ENCODE measurements at places on chromosomes 3 and 15.

DNA sequence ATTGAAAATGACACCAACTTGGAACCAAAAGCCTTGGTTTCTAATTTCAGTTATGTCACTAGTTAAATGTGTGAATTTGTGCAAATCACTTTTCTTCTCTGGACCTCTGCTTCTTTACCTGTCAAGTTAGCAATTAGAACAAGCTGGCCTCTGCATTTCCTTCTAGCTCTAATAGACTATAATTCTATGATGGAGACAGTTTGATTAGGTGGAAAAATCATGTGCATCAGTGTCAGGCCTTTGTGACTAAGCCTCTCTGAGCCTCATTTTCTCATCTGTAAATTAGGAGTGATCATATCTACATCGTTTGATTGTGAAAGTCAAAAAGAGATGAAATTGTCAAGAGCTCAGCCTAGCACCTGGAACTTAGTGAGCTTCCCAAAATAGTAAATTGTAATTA lies 712.9 kb downstream of the MECOM start:
- no peak for DNase-seq

DNA sequence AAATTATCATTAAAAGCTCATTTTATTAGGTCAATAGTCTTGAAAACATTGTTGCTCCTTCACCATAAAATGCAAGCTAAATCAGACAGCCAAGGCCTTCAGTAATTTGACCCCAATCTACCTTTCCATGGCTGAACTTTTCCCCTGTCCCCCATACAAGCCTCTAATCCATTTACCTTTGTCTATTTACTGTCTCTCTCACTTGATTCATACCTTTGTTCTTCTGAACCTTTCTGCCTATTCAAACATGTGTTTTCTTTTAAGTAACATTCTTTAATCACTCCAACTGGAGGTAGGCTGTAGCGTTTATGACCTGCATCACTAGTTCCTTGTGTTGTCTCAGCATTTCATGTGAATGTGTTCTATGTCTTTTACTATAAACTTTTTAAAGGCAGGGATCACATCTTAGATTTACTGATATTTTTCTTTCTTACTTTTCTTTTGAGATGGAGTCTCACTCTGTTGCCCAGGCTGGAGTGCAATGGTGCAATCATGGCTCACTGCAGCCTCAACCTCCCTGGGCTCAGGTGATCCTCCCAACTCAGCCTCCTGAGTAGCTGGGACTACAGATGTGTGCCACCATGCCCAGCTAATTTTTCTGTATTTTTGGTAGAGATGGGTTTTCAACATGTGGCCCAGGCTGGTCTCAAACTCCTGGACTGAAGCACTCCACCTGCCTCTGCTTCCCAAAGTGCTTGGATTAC lies 5.2 kb upstream of the NANOGP8 start:
- no peak for DNase-seq

GRCh38 chr15:66850078-66850991 lies 148.3 kb downstream of the SMAD6 start:
- no peak for DNase-seq

DNA sequence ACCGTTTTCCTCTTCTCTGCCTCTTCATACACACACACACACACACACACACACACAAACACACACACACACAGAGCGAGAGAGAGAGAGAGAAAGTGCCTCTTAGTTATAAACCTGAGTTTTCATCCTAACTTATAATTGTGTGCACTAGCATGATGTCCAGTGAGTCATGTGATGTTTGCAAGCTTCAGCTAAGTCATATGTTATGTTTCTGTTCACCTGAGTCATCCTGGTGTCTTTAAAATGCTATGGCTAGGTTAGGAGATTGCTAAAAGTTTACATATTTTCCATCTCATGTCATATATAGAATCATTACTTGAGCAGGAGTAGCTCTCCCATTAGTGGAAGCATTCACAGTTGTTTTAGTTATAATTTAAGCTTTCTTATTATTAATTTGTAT lies 155.8 kb downstream of the EPHA6 start:
- DNase-seq = no peak

- DNase-seq = no peak
Observed at GRCh38 chr3:8937064-8938020, 25.9 kb downstream of the RAD18 start.

- DNase-seq = no peak
Observed at GRCh38 chr3:134552784-134553183, 66.9 kb downstream of the CEP63 start.

DNA sequence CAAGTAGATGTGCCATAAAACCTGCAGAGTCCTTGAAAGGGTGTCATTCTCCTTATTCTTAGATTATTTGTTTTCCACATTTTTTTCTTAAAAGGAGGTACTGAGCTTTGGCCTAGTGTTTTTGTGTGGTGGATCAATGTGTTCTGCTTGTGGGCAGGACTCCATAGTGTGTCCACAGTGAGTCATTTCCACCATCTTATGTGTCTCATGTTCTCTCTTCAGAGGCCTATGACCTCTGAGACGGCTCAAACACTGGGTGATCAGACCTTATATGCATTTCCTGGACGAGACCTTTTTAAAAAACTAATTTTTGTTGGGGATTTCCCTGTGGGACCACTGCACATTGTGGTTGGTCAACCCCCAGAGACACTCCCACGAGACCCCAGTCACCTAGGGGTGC lies 93.4 kb downstream of the CHCHD4 start:
- no peak for DNase-seq

GRCh38 chr3:14957925-14958324 lies 10.5 kb downstream of the NR2C2 start:
- DNase-seq = no peak

GRCh38 chr3:13501056-13501455 lies 20.9 kb downstream of the HDAC11 start:
- DNase-seq = no peak

GRCh38 chr3:48926425-48927392 lies 8.1 kb downstream of the ARIH2 start:
- DNase-seq = no peak

DNA sequence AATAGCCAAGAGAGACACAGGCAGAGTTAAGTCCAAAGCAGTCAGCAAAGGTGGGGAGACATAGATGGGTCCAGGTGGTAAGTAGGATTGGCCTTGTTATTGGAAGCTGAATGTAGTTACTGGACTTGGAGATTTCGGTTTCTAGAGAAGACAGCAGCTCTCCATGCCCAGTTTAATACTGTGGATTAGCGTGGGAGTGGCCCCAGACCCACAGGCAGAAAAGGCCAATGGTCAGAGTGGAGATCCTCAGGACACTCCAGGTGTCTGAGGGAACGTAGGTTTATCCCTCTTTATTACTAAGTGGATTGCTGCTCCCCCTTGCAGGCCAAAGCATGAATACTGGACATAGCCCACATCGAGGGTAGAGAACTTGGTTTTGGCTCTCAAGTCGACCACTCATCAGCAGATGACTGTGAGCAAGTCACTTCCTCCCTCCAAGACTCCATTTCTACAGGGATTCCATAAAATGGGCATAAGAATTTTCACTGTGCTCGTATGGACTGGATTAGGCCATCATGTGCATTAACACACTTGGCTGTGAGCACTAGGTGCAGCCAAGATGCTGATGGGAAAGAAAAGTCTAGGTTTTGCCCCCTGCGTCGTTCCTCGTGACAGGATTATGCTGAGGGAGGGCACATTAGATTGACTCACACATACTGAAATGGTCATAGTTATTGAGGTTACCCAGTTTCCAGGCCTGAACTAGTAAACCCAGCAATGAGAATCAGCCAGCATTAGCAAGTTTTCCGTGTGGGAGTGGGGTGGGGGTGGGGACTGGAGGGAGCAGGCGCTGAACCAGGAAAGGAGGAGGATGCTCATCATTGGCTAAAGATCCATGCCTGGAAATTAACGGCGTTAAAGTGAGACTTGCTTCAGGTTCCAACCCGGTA lies 225.2 kb upstream of the TPRG1 start:
- DNase-seq = no peak

DNA sequence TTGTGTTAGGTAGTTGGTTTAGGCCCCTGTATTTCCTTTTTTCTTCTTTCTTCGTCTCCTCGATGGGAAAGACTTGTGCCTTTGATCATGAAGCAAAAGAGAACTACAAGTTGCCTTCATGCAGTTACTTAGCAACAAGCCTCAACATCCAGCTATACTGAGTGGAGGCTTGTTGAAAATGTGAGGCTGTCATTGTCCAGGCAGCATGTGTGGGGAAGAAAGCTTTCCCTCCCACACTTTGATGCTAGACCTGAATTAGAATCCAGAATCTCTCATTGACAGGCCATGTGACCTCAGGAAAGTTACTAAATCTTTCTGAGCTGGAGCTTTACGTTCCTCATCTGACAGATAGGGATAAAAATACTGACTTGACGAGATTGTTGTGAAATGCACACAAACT lies 23.7 kb downstream of the IFT122 start:
- no peak for DNase-seq

GRCh38 chr3:127549826-127550467 lies 40.6 kb downstream of the TPRA1 start:
- DNase-seq = no peak

- no peak for DNase-seq
Observed at GRCh38 chr3:184380185-184380626, 352 bp downstream of the CHRD start.

- no peak for DNase-seq
Observed at GRCh38 chr15:35775471-35775870, 229.5 kb upstream of the DPH6 start.

DNA sequence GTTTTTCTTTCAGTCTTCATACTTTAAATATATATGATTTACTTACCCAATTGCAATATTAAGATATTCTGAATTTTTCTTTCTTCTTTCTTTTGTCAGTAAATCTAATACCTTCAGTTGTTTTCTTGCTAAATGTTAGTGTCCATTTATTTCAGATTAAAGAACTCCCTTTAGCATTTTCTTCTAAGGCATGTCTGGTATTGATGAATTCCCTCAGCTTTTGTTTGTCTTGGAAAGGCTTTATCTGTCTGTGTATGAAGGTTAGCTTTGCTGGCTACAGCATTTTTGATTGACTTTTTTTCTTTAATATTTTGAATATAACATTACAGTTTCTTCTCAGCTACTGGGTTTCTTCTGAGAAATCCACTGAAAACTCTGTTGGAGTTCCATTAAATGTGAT lies 64.0 kb upstream of the PLSCR4 start:
- DNase-seq = no peak

DNA sequence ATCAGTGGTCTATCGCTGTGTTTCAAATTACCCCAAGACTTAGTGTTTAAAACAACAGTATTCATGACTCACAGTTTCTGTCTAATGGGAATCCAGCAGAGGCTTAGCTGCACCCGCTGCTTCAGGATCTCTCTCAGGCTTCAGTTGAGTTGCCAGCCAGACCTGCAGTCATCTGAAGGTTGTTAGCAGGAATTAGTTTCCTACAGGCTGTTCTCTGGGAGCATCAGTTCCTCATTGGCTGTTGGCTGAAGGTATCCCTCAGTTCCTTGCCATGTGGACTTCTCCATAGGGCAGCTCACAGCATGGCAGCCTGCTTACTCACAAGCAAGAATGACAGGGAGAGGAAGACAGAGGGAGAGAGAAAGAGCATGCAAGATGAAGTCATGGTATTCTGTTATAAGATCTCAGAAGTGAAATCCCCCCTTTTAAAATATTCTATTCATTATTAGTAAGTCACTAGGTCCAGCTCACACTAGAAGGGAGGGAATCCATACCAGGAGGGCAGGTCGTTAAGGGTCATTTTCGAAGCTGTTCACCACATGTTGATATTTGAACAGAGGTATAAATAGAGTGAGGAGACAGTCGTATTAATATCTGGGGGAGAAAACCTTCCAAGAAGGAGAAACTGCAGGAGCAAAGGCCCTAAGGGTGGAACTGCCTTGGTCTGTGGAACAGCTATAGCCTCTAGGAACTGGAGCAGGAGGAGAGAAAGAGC lies 473.9 kb upstream of the PPP2R3A start:
- no peak for DNase-seq

- DNase-seq = no peak
Observed at GRCh38 chr3:150761831-150762661, 923 bp downstream of the SIAH2 start.

GRCh38 chr15:55741833-55742497 lies 987 bp downstream of the PRTG start:
- DNase-seq = no peak

- DNase-seq = no peak
Observed at GRCh38 chr3:97822359-97822775, 556 bp downstream of the CRYBG3 start.

DNA sequence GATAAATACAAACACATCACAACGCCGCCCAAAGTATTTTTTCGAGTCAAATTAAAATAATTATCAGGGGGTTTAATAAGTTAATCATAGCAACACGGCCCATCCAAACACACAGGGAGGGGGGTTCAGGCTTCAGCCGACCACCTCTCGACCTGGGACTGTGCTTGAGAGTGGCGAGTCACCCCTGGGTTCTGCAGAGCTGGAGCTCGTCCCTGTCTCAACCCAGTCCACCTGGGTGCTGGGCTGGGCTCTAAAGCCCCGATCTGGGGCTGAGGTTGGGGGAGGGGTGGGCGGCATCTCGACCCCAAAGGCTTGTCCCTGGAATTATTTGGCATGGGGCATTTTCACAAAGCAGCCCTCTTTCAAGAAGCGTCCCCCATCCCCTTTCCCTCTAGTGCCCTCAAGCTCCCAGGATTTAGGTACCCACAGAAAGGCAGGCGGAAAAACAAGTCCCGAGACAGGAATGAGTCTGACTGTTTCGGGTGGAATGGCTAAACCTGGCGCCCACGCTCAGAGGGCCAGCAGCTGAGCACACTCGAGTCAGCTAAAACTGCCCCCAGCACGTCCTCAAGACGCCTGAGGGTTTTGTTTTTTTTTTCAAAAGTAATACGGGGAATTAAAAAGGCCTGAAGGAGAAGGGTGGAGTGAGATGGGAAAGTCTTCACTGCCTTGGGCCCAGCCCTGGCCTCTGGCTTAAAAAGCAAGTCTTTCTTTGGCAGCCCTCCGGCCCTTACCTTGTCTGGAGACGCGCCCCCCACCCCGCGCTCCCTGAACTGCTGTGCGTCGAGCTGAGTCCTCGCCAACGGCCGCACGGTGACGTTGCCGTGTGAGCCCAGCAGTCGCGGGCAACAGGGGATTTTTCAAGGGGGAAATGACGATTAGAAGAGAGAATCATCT lies 32.5 kb downstream of the NR2F2 start:
- DNase-seq = no peak

- DNase-seq = no peak
Observed at GRCh38 chr3:113043686-113044085, 52.9 kb downstream of the GTPBP8 start.

GRCh38 chr3:162602619-162603018 lies 1106.0 kb downstream of the OTOL1 start:
- no peak for DNase-seq

GRCh38 chr3:105431200-105431599 lies 64.5 kb downstream of the ALCAM start:
- DNase-seq = no peak
